ENCODE measurements at places on chromosomes 6 and 20. TPM values are rescaled to one million over a fixed set of nuclear protein-coding genes. Genes with fewer than 3 reads are reported as not detected.

DPPA5 gene
- not detected for polyA plus RNA-seq

OR2H1 gene
- polyA plus RNA-seq, result not detected

ASIP gene
- 0.76 TPM for polyA plus RNA-seq

DEFB132 gene
- not detected for polyA plus RNA-seq

CFAP206 gene
- 4.2 TPM for polyA plus RNA-seq

TNNC2 gene
- 0.39 TPM for polyA plus RNA-seq

CALHM5 gene
- polyA plus RNA-seq, result 3.4 TPM

PTCHD4 gene
- polyA plus RNA-seq, result 1.4 TPM

RALGAPA2 gene
- 22.7 TPM for polyA plus RNA-seq

NQO2 gene
- 88.7 TPM for polyA plus RNA-seq

METTL24 gene
- 13.4 TPM for polyA plus RNA-seq

- DNase-seq, result peak; percentile 95
Observed at GRCh38 chr6:26223650-26224546, 136.7 kb downstream of the HFE start.

DNA sequence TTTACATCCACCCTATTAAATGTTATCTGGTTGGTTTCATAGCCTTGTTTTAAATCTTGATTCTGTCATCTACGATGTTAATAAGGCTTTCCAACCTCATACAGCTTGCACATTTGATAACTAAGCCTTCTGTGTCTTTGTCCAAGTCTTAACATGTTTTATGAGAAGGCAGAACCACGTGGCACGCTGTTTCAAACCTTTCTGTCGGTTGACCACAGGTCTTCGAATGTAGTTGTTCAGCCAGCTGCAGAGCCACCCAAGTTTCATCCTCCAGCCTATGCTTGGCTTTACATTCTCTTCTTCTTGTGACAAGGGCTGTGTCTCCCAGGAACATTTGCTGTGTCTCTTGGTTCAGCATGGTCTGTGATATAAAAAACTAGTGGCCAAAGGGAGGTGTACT, 15.7 kb upstream of the SGK2 start:
- DNase-seq, result no peak

DNA sequence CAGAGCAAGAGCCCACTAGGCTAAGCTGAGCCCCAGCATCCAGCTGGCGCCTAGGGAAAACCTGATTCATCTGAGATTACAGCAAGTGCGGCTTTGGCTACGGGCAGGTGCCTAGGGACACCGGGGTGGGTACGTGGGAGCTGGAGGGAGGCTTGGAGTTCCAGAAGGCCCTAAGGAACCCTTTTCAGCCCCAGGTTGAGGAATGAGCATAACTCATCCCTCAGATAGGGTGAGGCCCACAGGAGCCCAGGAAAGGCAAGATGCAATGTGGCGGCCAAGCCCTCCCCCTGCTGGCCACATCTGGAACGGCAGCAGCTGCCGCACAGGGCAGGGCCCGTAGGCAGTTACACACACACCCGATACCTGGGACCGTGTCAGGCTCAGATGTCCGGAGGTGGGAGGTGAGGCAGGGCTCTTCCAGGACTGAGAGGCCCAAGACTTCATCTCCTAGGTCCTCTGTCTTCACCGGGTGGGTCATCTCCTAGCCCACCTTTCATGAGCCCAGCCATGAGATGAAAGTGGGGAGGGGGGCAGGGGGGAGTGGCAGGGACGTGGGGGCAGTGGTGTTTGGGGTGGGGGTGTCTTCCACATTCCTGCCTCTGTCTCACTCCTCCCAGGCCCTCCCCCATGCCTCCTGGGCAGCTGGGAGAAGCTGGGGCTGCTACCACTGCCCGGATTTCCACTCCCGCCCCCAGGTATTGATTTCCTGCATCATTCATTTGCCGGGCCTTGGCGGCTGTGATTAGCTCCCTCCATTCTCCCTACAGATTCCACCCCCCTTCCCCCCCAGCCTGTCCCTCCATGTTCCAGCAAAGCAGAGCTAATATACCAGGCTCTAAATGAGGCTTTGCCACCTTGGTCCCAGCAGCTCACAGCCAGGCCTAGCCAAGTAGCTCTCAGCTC, 5.5 kb downstream of the MDGA1 start:
- DNase-seq, result peak; percentile 63

GRCh38 chr6:87250019-87250418, 72.4 kb upstream of the SMIM8 start:
- DNase-seq, result no peak

GRCh38 chr6:14849185-14849584, 396.7 kb upstream of the JARID2 start:
- no peak for DNase-seq

DNA sequence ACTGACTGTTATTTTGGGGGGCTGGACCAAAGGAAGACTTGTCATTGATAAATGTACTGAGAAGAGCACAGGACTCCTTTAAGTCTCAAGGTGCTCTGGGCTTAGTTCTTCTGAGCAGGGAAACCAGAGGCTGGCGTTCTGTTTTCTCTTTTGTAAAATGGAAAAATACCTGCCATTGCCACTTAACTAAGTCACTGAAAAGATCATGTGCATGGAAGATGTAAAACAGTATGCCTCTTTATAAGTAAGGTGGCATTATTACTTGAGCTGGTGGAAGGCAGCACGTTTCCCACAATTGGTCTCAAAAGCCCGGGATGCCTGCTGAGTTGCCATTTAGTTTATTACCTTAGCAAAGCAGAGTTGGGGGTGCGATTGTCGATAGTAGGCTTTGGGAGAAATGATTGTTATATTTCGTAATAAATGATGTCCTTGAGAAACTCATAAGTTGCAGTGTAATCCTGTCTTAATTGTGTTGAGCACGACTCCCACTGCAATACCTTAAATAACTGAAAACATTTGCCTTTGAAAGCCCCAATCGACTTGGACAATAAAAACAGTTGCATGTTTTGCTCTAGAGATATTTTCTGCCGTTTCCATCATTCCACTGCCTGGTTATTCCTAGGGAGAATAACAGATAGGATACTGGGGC, 3.6 kb downstream of the JARID2 start:
- no peak for DNase-seq

- no peak for DNase-seq
Observed at GRCh38 chr20:57953638-57954037, 243.8 kb upstream of the PMEPA1 start.

- no peak for DNase-seq
Observed at GRCh38 chr6:17902974-17903373, 84.5 kb downstream of the KIF13A start.

DNA sequence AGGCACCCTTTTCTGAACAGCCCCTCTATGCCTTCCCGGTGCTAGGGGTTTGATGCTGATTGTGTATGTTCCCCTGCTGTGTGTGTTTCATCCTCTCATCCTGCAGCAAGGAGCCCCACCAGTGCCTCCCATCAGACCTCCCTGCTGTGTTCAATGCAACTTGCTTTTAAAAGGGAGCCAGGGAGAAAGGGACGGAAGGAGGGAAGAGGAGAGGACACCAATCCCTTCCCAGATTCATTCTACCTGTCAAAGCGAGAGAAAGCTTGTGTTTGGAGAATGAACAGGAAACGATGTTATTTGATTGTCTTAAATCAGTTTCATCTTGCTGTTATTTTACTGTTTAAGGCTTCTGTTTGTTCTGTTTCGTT, 259.2 kb downstream of the ADGB start:
- DNase-seq, result peak; percentile 31

DNA sequence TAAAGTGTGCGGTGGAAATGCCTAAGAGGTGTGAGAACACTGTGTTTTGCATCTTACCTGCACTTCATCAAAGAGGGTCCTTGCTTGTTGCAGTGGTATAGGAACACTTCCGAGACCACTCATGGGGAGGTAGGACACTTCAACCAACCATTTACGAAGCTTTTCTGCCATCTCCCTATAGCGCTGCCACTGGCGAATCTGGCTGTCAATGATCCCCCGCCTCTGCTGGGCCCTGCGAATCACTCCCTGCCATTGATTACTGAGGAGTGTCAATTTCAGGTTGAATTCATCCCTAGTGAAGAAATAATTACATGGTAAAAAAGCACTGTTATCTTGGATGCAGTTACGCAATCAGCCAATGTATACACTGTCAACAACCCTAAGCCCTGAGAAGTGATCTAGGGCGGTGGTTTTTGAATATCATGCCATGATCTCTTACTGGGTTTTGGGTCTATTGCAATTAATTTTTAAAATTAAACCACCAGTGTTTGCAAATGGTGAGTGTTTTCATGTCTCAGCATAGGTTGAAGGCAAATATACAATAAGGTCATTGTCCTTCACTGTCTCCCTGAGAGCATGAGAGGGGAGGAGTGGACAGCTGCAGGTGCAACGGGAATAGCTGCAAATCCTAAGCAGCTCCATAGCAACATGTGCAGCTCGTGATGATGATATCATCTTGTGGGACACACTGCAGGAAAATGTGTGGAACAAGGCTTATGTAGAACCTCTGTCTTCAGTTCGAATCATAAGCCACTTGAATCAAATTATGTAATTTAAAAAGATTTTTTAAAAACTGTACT, 400.6 kb downstream of the ESR1 start:
- no peak for DNase-seq

GRCh38 chr20:62723351-62723750, 14.7 kb downstream of the NTSR1 start:
- DNase-seq, result no peak

DNA sequence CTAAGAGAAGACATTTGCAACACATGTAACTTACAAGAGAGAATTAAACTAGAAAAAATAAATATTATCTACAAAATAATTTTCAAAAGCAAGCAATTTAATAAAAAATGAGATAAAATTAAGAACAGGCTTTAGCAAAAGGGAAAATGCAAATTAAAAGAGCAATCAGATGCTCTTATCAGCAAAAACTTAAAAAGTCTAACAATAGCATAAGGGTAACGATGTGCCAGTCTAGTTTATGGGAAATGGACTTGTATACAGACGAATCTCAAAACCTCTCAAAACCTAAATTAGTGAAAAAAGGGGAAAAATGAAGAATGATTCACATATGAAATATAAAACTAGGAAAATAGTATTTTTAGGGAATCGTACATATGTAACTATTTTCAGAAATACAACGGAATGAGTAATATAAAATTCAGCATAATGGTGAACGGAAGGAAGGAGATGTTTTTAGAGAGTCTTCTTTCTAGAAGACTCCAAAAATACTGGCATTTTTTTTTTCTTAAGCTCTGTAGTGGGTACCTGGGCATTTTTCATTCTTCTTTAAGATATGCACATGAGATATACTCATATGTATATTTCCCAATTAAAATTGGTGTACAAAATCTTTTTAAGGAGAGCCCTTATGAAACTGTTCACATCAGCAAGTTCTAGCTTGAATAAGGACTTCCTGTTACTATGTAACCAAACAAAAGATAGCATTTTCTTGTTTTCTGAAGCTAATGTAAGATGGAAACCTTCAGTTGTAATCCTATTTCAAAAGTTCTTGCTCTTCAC, 927 bp upstream of the MANEA start:
- DNase-seq, result peak; percentile 2

GRCh38 chr6:118771253-118771652, 119.9 kb upstream of the CEP85L start:
- DNase-seq, result no peak

DNA sequence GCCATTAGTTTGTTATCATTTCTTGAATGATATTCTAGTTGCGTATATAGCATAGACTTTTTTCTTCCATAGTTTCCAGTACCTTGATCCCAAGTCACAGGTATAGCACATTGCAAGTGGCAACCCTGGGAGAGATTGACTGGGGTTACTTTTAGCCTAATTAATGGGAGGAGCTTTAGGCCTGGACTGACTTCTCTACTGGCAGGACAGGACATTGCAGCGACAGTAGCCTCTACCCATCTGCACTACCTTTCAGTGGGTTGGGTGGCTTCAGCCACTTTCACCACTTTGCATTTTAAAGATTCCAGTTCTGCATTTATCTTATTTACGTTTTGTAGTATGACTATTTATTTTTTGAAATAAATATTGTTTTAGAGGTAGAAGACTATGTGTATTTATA, 320.3 kb downstream of the RIMS1 start:
- no peak for DNase-seq

DNA sequence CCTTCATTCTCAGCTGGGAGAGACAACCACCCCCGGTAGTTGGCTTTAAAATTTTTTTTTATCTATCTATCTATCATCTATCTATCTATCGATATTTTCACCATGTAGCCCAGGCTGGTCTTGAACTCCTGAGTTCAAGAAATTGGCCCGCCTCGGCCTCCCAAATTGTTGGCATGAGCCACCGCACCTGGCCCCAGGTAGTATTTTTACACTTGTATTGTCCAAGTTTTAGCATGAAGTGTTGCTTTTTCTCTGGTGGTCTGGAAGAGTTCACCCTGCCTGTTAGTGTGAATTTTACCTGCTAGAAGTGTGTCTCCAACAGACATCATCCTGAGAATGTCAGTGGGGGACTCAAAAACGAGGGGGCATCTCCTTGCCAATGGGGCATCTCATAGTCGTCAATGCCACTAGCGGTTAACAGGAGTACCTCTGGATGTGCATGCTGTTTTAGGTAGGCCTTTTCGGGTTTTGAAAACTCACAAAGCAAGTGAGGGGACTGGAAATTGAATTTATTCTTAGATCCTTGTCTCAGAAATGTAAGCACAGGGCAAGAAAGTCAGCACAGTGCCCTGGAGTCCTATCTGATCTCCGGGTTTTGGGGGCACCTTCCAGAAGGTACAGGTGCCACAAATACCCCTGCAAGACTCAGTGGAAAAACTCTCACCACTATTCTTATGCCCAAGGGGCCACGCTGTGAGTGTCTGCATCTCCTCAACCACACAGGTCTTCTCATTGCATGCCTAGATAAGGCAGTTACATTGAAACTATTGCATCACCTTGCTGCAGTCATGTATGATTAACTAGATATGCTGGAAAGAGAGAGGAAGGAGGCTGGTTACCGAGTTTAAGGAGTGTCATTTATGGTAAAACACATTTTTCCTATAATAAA, 37.1 kb downstream of the TNFAIP3 start:
- DNase-seq, result no peak

GRCh38 chr6:88167352-88167937, 1.3 kb upstream of the CNR1 start:
- DNase-seq, result no peak

DNA sequence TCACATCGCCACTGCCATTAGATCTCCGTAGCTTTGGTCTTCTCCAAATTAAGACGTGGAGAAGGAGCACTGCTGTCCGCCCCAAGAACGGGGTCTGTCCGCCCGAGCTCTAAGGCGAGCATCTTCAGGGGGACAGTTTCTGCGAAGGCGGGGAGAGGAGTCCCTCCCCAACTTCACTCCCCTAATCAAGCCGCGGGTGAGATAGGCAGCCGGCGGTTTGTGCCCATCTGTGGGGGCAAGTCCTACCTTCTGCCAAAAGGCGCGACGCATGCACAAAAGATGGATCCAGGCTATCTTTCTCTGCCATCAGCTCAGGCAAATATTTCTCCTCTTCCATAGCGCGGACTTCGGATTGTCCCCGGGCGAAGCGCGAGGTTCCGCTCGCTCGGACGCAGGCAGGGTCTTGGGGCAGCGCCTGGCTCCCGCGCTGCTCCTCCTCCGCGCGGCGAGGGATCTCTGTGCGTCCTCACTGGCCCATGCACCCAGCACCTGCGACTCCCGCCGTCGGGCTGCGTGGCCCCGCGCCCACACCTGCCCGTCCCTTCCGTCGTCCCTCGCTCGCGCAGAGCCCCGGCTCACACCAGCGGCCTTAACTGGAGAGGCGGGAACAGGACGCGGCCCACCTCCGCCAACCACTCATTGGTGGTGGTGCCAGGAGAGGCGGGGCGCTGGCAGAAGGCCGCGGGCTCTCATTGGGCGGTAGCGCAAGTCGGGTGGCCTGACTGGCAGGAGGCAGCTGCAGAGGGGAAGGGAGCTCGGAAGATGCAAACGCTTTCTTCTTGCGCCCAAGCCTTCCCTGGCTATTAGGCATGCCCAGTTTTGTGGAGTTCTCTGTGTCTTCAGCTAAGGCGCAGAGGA, at the start of gene KHDRBS2:
Gene KHDRBS2 (minus strand): TSS at position 614 of the 858 bp plus-strand sequence.
- peak; percentile 80 for DNase-seq

- no peak for DNase-seq
Observed at GRCh38 chr20:56453352-56453751, 15.1 kb upstream of the RTF2 start.

- DNase-seq, result no peak
Observed at GRCh38 chr20:47704746-47705496, 80.4 kb downstream of the SULF2 start.

Measured in renal pelvis (tissue), 12 donors.